Sciatic nerve (tissue), 2 donors: ENCODE measurements at places on chromosomes 4 and X.
A peak's percentile ranks its signal among the peaks of the same experiment; 100 is the strongest.

DNA sequence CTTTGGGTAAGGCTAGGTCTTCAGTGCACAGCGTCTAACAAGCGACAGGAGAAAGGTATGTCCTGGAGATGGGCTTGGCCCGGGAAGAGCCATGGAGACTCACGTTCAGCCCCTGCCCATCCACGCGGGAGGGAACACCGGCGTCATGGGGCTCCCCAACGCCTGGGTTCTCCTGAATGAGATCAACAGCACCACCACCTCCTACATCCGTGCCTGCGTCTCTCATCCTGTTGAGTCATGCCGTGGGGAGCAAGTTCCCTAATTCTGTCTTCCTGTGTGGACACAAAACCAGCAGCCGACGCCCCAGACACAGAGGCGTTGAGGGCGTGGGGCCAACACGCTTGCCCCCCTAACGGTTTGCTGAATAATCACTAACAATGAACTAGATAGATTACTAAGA lies 20.1 kb upstream of the IL3RA start:
- peak; percentile 66 for DNase-seq

GRCh38 chr4:153785910-153786721 lies 2.8 kb downstream of the SFRP2 start:
- DNase-seq, result no peak

DNA sequence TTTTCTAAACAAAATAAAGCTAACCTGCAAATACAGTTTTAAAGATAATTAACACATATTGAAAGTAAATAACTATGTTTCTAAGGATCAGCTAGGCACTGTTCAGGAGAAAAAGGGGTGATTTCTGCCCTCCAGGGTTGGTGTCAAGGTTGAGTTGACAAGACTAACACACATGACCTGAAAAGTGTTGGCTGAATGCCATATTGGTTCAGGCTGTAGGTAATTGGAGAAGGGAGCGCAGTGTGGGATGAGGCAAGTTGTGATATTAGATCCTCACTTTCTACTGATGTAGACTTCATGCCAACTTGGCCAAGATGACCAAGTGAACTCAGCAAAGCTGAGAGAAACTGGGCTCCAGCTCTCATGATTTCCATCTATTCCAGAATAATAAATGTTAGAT lies 42.2 kb downstream of the PPM1K start:
- no peak for DNase-seq

DNA sequence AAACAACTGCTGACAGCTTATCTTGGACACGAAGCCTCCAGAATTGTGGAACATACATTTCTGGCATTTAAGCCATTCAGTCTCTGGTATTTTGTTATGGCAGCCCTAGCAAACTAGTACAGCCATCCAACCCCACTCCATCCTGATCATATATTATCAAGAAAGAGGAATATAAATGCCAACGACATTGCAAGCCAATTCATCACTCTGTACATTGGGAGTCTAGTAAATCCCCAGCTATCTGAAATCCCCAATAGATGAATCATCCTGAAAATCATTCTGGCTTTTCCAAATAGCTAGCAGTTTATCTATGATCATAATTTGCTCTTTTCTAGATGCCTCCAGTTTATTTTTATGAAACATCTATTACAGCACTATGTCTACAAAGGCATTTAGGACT lies 41.1 kb downstream of the FRMD7 start:
- DNase-seq, result no peak

GRCh38 chr4:8307121-8307520 lies 37.6 kb downstream of the HTRA3 start:
- DNase-seq, result peak; percentile 51

- no peak for DNase-seq
Observed at GRCh38 chr4:106368678-106369077, at the start of gene GIMD1. Gene GIMD1, minus strand, starts transcription at chr4:106368778. Its CDS starts 1,343 bp downstream, at chr4:106367435.

DNA sequence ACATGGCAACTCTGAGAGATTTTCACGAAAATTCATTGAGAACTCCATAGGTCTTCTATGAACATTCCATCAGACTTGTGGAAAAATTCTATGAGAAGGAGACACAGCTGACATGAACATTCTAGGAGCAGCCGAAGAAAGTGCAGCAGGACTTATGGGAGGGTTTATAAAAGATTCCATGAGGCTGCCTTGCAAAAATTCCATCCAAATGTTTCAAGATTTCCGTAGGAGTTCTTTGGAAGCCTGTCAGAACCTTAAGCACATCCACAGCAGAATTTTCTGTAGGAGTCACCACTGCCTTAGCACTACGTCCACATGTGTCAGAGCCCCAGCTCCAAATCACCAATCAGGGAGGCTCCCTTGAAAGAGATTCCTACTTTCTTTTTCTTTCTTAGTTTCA lies 67.0 kb upstream of the MSX1 start:
- DNase-seq, result no peak

GRCh38 chrX:786441-786881 lies 155.9 kb downstream of the SHOX start:
- DNase-seq, result no peak

DNA sequence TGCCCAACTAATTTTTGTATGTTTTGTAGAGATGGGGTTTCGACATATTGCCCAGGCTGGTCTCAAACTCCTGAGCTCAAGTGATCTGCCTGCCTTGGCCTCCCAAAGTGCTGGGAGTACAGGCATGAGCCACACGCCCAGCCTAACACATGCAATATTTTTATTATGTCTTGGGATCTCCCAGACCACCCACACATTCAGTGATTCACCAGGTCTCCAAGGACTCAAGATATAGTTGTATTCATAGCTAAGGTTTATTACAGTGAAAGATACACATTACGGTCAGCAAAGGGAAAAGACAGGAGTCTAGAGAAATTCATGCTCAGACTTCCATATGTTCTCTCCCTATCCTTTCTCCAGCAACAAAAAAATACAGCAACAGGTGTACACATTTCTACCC lies 25.5 kb upstream of the FAM120C start:
- DNase-seq, result no peak

- no peak for DNase-seq
Observed at GRCh38 chr4:183304067-183304466, 16.0 kb downstream of the CLDN22 start.

DNA sequence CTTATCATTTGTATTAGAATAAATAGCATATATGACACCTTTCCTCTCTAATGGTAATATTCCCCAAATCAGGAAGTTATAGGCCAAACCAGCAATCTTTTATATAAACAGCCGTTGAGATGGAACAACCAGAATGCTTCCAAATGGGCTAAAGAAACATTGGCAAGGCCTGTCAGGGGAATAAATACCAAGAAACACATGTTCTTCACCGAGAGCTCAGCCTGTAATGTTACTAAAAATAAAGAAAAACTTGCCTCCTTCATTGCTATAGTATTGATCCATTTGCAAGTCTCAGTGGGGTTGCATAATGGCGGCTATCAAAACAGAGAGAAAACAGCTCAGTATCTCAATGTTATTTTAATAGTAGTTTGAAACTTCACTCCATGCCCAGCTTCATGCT lies 104.9 kb downstream of the FAM13A start:
- DNase-seq, result no peak

- DNase-seq, result peak; percentile 71
Observed at GRCh38 chr4:8305851-8306471, 36.4 kb downstream of the HTRA3 start.

DNA sequence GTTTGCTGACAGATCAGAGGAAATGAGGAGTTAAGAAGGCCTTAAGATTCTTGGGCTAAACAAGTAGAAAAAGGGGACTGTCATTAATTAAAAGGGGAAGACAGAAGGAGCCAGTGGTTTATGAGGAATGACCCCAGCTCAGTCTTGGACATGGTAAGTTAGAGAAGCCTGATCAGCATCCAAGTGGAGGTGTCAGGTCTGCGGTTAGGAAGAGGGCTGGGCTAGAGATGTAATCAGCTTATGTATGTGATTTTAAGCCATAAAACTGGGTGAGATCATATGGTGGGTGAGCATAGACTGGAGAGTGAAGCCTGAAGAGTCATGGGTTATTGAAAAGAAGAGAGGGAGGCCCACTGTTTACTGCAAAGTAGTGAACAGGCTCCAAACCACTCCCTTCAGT lies 246.1 kb downstream of the NR3C2 start:
- no peak for DNase-seq

GRCh38 chr4:87855559-87855958 lies 22.8 kb downstream of the MEPE start:
- DNase-seq, result no peak

- no peak for DNase-seq
Observed at GRCh38 chr4:77001907-77002306, 52.4 kb downstream of the SEPTIN11 start.

GRCh38 chrX:15686818-15687685 lies 22.4 kb upstream of the CLTRN start:
- no peak for DNase-seq

DNA sequence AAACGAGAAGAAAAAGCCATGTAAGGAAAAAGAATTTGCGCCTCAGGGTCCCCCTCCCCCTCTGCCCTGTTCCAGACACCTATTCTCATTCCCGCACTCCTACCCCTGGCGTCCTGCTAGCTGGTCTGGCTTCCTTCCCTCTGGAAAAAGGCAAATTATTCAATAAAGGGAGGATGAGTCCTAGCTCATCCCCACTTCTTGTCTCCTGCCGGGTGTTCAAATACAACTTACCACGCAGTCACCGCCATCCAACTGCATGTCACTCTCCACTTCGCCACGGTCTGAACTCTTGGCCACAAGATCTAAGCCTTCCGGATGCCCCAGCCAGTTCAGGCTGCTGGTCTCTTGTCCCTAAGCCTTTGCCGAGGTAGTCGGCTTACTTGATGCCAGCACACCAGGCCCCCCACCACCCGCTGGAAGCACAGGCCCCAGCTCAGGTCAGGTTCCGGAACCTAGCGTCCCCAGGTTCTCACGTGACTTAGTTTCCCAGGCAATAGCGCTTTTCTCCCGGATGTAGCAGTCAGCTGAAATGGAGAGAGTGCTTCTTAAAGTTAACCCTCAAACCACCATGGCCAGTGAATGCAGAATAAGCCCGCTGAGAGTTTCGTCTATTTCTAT lies 209.6 kb upstream of the SPIN4 start:
- DNase-seq, result peak; percentile 61

- no peak for DNase-seq
Observed at GRCh38 chr4:155450676-155451075, 73.9 kb upstream of the MAP9 start.
